Activated CD4-positive, CD25-positive, alpha-beta regulatory T cell treated with anti-CD3 and anti-CD28 coated beads, Interleukin-2, amount 50 U/mL, for 16 hours (primary cell): ENCODE measurements at places on chromosomes 7 and 10.

DNA sequence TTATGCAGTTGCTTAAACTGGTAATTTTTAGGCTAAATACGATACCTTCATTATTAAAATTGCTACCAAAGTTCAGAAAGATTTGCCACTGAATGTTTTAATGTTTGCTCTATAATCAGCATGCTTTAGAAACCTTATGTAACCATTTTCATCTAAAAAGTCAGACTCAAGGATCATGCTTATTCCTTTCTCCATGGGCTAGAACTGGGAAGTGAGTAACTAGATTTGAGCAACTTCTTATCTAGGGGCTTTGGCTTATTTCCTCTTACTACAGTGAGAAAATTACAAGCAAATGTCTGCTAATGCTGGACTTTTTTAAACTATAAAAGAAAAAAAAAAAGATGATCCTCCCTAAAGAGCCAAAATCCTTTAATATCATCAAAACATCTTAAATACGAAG, 215.9 kb downstream of the CRPPA start:
- no peak for DNase-seq

DNA sequence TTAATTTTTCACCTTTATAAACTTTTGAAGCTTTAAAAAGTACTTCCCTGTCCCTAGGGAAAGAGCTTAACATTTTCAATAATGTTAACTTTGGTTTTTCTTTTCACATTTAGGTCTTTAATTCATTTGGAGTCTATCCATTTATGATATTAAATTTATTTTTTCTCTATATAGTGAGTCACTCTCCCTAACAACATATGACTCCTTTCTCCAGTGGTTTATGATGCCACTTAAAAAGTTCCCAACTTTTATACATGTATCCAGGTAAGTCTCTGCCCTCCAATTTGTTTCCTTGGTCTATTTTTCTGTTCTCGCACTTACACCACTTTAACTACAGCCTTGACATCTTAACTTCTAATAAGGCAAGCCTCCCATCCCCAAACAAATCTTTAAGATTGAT, 3.5 kb downstream of the CACUL1 start:
- no peak for DNase-seq

DNA sequence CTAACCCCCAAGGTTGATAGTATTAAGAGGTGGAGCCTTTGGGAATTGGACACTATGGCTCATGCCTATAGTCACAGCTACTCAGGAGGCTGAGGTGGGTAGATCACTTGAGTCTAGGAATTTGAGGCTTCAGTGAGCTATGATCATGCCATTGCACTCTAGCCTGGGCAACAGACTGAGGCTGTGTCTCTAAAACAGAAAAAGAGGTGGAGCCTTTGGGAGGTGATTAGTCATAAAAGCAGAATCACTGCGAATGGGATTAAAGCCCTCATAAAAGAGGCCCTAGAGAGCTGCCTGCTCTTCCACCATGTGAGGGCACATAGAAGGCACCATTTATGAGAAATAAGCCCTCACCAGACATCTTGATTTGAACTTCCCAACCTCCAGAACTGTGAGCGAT, 81.9 kb downstream of the SKAP2 start:
- DNase-seq = no peak

DNA sequence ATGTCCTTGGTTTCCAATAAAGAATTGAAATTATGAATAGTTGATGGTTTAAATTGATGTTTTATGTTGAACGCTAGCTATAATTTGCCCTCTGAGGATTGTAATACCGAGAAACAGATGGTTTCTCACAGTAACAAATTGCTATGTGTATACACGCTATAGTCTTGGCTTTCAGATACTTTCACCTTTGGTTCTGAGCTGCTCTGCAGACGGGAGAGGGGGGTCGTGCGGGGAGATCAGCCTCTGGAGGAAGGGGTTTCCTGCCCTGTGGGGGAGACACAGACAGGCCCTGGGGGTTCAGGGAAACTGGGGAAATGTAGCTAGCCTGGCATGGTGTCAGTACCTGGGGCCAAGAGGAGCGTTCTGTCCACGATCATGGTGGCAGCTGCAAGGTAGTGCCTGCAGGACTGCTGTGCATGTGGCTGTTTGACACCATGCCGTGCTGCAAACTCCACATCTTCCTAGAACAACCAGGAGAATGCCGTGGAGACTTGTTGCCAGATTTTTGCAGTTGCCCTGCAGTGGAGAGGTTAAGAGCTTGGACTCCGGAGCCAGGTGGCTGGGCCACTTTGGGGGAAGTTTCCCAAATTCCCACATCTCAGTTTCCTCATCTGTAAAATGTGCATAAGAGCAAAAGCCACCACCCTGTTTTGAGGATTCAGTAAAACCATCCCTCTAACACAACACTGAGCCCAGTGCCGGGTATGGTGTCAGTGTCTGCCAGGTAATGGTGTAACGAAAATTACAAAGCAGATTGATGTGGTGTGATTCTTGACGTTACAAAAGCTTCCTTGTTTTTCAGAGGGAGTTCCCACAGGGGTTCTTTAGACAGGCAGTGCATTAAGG, 167.9 kb downstream of the CUX1 start:
- DNase-seq = no peak

GRCh38 chr10:63504145-63504881, 16.9 kb upstream of the REEP3 start:
- no peak for DNase-seq

DNA sequence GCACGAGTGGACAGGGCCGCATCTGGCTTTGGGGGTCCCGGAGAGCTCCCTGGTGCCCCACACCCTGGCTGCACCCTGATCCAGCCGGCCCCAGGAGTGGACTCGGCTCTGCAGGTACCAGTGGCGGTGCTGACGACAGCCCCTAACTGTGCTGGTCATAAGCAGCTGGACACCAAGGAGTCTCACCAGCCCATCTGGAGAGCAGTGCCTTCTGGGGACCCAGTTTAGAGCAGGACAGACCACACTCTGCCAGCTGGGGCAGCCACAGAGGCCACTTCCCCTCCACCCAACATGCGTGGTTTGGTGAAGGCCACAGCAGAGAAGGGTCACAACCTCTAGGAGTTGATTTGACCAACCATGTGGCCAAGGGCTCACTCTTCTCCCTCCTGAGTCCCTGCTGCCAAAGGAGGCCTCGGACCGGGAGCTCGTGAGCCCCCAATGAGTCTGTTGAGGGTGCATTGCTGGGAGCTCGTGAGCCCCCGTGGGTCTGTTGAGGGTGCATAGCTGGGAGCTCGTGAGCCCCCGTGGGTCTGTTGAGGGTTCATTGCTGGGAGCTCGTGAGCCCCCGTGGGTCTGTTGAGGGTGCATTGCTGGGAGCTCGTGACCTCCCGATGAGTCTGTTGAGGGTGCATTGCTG, 16.0 kb upstream of the INPP5A start:
- no peak for DNase-seq

DNA sequence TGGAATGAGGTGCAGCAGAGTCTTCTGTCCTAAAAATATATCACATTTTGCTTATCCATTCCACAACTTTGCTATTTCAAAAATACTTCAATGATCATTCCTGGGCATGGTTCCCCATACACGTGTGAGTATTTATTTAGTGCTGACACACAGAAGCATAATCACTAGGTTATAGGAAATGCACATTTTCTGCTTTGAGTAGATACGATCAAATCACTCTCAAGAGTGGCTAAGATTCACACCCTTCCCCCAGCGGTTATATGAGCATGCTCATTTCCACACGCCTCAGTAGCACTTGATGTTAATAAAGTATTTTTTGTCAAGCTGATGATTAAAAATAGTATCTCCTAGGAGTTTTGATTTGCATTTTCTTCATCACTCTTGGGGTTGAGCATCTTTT, 93.5 kb upstream of the LRRC4 start:
- DNase-seq = no peak

- DNase-seq = no peak
Measured at GRCh38 chr10:90041585-90041984, 340.2 kb downstream of the KIF20B start.

- DNase-seq = no peak
Measured at GRCh38 chr10:14573666-14574261, 200.9 kb downstream of the FAM107B start.

- DNase-seq = no peak
Measured at GRCh38 chr7:31811650-31812461, 124.8 kb downstream of the PPP1R17 start.

DNA sequence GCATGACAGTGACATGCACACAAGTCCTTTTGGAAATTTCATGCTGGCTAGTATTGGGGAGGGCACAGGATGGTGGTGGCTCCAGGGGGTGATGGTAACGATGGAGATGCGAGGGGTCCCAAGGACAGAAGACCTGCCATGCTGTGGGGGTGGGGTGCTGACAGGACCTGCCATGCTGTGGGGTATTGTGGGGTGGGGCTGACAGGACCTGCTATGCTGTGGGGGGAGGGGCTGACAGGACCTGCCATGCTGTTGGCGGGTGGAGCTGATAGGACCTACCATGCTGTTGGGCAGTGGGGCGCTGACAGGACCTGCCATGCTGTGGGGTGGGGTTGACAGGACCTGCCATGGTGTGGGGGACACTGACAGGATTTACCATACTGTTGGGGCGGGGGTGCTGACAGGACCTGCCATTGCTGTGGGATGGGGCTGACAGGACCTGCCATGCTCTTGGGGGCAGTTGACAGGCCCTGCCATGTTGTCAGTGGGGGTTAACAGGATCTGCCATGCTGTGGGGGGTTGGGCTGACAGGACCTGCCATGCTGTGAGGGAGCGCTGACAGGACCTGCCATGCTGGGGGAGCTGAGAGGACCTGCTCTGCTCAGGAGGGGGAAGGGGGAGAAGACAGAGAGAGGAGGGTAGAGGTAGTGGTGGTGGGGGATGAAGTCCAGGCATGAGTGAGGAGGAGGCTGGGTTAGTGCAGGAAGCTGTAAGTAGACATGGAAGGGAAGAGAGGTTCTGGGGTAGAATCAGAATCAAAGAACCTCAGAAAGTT, 36.2 kb upstream of the RET start:
- no peak for DNase-seq

- no peak for DNase-seq
Measured at GRCh38 chr10:111646021-111646420, 537.5 kb downstream of the GPAM start.

GRCh38 chr7:115319541-115319940, 397.6 kb downstream of the MDFIC start:
- DNase-seq = no peak

DNA sequence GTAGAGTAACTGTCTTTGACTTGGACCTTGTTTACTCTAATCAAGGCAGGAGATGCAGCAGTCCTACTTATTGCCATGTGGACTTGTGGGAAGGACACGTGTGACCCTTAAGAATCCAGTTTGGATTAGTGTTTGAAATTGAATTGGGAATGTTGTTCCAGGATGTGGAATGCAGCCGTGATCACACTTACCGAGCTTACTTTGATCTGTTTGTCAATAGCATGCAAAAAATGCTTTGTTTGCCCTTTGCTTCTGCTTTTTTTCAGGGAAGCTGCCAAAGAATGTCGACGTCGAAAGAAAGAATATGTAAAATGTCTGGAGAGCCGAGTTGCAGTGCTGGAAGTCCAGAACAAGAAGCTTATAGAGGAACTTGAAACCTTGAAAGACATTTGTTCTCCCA, 84.7 kb downstream of the CREM start:
- DNase-seq = no peak

- no peak for DNase-seq
Measured at GRCh38 chr10:128297709-128298378, 171.6 kb upstream of the MKI67 start.

DNA sequence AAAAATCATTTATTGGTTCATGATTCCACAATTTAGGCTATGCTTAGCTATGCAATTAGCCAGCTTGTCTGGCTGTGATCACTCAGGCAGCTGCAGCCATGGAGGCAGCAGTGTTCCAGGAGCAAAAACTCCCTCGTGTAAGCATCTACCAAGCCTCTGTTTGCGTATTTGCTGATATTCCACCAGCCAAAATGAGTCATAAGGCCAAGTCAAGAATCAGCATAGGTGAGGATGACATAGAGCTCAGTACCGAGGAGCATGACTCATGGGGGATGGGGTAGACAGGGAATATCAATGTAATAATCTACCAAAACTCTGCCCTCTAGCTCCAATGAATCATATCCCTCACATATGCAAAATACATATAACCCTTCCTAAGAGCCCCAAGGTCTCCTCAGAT, 63.3 kb downstream of the IMMP2L start:
- no peak for DNase-seq

DNA sequence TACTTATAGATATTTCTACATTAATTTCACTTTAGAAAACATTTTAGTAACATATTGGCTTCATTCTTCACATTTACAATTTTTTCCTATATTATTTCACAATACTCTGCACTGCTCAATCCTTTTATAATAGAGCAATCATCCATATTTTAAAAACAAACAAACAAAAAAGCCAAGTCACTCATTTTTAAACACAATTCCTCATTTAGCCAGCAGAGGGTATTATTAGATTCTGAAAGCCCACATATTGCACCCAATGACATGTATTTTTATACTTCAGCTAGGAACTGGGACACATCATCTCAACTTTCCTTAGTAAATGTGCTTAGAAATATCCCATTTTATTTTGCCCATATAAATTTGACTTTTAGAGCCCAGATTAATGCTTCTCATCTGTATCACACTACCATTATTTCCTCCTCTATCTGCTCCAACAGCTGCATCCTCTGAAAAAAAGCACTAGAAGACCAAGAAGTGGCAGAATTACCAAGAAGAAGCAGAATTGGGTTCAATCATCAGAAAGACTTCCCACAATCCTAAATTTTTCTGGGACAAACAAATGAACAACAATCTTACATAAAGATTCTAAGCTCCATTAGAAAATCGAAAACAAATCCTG, 29.5 kb downstream of the CTNNA3 start:
- DNase-seq = no peak

DNA sequence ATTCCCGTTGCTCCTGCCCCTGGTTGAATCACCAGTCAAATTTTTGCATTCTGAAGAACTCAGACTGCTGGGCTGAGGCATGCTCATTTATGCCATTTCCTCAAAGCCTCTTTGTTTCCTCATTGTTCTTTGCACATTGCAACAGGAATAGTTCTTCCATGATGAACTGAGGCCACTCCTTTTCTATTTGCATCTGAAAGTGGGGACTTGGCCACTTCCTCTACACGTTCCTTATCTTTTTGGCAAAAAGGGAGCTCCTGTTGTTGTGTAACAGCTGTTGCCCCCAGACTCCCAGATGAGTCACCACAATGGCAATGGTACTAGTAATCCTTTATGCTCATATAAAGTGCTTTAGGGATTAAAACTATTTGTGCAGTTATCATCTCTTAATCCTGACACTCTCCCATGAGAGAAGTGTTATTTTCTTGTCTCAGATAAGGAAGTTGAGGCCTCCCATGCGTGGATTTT, 20.1 kb upstream of the ITPRID1 start:
- no peak for DNase-seq

- no peak for DNase-seq
Measured at GRCh38 chr10:7891634-7892033, 73.3 kb downstream of the TAF3 start.

DNA sequence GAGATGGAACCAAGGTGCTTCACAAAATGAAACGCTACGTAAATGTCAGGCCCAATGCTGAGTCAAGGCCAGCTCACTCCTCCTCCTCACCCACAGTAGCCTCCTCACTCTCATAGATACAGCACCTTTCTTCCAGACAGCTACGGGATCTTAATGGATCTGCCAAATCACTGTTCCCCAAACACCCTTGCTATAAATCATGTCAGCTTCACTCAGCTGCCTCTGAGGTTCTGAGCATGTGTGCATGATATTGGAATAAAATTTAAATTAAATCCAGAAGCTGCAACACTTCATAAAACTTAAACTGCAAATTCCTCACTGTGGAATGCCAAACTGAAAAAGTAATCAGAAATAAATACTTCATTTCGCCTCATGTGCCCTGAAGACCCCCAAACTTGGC, 14.7 kb upstream of the CPXM2 start:
- no peak for DNase-seq

GRCh38 chr7:158595068-158595467, 7.4 kb upstream of the PTPRN2 start:
- no peak for DNase-seq
